ENCODE measurements at places on chromosomes 7 and 10.

GRCh38 chr7:148049068-148049467, 541.5 kb upstream of the C7orf33 start:
- DNase-seq: no peak

GRCh38 chr10:11949152-11949551, 93.5 kb downstream of the UPF2 start:
- DNase-seq: no peak

- no peak for DNase-seq
Measured at GRCh38 chr7:155449008-155449868, 8.7 kb upstream of the EN2 start.

DNA sequence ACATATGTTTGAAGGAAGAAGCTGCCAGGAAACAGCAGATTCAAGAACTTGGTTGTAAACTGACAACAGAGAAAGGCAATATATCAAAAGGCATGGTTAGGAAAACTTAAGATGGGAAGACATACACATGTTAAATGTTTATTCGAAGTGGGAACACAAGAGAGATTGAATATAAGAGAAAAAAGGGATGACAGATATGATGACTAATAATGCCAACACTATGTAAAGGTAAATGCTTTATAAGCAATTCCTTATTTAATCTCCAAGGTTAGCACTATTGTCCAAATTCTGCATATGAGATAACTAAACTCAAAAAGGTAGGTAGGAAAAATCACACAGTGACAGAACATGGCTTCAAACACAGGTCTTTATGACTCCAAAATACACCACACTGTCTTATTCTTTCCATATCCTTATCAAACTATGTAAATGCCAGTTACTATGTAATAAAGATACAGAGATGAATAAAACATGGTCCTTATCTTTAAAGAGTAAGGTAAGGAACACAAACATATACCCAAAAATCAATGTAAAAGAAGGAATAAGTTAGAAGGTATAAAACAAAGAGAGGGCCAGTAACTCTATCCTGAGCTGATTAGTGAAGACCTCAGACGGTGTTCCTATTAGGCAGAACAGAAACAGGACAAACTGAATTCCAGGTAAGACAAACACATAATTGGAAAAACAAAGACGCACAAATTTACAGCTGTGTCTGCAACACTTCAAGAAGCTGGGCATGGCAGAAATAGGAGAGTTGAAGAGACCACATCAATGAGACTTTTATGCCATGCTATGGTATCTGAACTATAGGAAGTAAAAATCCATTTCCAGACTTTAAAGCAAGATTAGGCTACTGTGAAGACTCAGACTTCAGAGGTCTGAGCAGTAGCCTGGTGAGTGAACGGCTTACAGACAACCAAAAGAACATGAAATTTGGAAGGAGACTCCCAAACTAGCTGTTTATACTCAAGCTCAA, 56.1 kb downstream of the ABI1 start:
- DNase-seq: no peak

- DNase-seq: no peak
Measured at GRCh38 chr7:49692516-49692915, 80.9 kb upstream of the VWC2 start.

DNA sequence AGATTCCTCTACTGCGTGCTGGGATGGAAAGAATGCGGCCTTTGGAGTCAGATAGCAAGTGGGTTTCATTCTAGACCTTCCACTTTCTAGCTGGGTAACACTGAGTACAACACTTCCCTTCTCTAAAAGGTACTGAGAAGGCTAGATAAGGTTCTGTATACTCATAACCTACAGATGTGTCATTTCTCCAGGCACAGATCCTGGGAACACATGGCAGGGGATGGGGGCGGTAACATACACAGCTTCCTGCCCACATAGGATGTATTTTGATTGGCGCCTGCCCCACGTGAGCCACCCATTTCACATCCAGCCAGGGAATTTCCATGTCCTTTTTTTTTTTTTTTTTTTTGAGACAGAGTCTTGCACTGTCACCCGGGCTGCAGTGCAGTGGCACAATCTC, 31.8 kb downstream of the KLRG2 start:
- DNase-seq: no peak

DNA sequence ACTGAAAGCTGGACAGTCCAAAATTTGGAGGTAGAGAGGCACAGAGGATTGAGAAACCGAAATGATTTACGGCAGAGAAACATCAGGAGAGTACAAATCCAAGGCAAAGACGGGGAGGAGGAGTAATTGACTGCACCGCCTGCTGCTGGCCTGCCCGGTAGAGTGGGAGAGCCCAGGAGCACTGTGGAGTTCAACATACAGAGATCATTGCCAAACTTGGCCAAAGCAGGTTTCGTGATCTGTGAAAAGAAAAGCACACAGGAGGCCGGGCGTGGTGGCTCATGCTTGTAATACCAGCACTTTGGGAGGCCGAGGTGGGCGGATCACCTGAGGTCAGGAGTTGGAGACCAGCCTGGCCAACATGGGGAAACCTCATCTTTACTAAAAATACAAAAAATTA, 306.0 kb upstream of the PFKP start:
- no peak for DNase-seq

DNA sequence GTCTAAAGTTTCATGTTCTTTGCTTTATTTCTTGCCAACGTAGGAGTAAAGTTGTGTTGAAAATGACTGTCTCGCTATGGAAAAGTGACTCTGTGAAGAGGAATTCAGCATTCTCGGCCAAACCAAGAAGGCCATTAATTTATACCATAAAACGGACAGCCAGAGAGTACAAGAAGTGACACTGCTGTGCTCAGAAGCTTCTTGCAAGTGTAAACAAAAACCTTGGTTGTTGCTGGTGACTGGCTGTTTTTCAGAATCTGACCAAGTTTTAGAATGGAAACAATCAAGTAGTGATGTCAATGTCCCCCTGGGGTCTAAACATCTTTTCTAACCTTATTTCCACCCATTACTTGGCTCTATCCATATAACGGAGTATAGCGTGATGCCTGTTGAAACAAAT, 201.9 kb downstream of the INHBA start:
- DNase-seq: no peak

DNA sequence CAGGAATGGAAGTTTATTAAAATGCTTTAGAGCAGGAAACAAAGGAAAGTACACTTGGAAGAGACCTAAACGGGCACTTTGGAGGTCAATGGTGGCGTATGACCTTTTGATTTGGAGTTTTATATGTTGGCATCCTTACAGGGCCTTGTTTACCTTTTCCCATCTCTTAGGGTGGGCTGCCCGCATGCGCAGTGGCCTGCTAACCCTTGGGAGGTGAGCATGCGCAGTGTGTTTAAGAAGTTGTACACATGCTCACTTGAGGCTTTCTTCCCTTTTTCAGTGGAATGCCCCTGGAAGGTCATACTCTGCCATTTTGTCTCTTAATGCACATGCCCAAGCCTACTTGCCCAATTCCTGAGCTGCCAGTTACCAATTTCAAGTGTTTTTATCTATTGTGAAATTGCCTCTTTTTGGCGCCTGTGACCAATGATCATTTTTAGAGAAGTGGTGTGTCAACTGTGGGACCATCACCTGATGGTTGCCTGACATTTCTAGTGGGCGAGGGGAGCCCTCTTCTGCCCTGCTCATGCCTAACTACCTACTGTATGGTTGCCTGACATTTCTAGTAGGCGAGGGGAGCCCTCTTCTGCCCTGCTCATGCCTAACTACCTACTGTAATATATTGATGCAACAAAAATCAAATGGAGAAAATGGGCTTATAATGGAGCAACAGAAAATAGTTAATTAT, 138.0 kb downstream of the PPP1R9A start:
- peak; percentile 14 for DNase-seq

Measured in NCI-H524 treated with DMSO at 0.1 percent for 48 hours (cell line).